T-helper 17 cell (primary cell): ENCODE measurements at places on chromosomes 5 and 9.
A peak's percentile ranks its signal among the peaks of the same experiment; 100 is the strongest.

GRCh38 chr5:27396998-27397397 lies 358.6 kb upstream of the CDH9 start:
- DNase-seq, result no peak
- H3K36me3 ChIP-seq, result no peaks in the 10 kb centered on the region
- H3K4me1 ChIP-seq, result no peaks in the 10 kb centered on the region
- H3K27ac ChIP-seq, result no peak overlapping the region
- H3K4me3 ChIP-seq, result no peak overlapping the region
- H3K27me3 ChIP-seq, result no peaks in the 10 kb centered on the region

GRCh38 chr5:119315516-119315949 lies 40.3 kb upstream of the TNFAIP8 start:
- no peak for DNase-seq
- peaks cover 72% of the 10 kb centered on the region for H3K4me1 ChIP-seq
- H3K36me3 ChIP-seq, result peaks cover 2% of the 10 kb centered on the region
- H3K27me3 ChIP-seq, result no peaks in the 10 kb centered on the region
- H3K27ac ChIP-seq, result peak overlapping the region; percentile 93

- no peak overlapping the region for H3K4me3 ChIP-seq
- peaks cover 41% of the 10 kb centered on the region for H3K27me3 ChIP-seq
- no peak for DNase-seq
- H3K36me3 ChIP-seq, result peaks cover 2% of the 10 kb centered on the region
- H3K4me1 ChIP-seq, result no peaks in the 10 kb centered on the region
These were observed 223.8 kb downstream of the SEC61B start for GRCh38 chr9:99445920-99446319.

- peaks cover 68% of the 10 kb centered on the region for H3K4me1 ChIP-seq
- H3K4me3 ChIP-seq, result peak overlapping the region; percentile 45
- H3K27me3 ChIP-seq, result no peaks in the 10 kb centered on the region
- peaks cover 2% of the 10 kb centered on the region for H3K36me3 ChIP-seq
These were observed 45.3 kb downstream of the STK10 start for GRCh38 chr5:172142709-172143215.

DNA sequence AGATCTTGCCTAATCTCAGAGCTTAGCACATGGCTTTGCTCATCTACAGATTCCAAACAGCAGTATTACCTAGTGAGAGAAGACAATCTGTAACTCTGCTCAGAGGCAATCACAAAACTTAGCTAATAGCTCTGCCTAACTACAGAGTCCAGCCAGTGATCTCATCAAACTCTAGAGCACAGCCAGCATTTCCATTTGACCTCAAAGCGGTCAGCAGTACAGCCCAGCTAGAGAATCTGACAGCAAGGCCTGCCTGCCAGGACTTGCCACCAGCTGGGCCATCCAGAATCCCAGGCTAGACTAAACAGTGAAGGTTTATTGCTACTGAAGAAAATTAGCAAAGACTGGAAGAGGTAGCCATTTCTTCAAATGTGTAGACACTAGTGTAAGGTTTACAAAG lies 217.9 kb upstream of the VLDLR start:
- no peak overlapping the region for H3K4me3 ChIP-seq
- DNase-seq, result no peak
- H3K4me1 ChIP-seq, result no peaks in the 10 kb centered on the region
- no peaks in the 10 kb centered on the region for H3K36me3 ChIP-seq

DNA sequence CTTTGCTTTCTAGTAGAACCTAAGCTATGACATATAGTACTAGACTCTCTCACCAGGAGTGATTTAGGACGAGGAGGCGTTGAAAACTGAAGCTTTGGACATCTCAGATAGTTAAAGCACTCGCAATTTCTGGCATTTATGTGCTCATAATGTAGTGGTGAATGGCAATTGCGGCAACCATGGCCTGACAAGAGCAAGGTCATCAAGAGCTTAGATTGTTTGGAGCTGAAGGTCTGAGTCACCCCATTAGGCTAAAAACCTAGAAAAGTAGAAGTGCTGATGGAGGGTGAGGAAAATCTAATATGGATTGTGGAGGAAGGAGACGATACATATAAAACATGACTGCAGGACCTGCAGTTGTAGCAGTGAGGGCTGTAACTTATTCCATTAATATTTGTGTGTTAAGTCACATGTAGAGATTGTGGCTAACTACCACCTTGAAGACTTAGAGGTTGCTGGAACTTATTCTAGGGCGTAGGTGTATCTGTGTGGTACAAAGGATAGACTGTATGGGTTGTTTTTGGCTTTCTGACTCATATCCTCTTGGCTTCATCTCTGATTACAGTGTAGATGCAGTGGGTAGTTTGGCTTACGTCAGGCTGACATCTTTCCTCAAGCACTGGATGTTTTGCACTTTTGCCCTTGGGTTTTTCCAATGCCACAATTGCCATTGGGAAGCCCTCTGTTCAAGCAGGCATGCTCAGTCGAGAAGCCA lies 138.9 kb upstream of the CDKN2B start:
- no peak overlapping the region for H3K4me3 ChIP-seq
- no peak for DNase-seq
- peaks cover 16% of the 10 kb centered on the region for H3K4me1 ChIP-seq
- peaks cover 5% of the 10 kb centered on the region for H3K27me3 ChIP-seq
- H3K36me3 ChIP-seq, result no peaks in the 10 kb centered on the region
- H3K27ac ChIP-seq, result peak overlapping the region; percentile 22

DNA sequence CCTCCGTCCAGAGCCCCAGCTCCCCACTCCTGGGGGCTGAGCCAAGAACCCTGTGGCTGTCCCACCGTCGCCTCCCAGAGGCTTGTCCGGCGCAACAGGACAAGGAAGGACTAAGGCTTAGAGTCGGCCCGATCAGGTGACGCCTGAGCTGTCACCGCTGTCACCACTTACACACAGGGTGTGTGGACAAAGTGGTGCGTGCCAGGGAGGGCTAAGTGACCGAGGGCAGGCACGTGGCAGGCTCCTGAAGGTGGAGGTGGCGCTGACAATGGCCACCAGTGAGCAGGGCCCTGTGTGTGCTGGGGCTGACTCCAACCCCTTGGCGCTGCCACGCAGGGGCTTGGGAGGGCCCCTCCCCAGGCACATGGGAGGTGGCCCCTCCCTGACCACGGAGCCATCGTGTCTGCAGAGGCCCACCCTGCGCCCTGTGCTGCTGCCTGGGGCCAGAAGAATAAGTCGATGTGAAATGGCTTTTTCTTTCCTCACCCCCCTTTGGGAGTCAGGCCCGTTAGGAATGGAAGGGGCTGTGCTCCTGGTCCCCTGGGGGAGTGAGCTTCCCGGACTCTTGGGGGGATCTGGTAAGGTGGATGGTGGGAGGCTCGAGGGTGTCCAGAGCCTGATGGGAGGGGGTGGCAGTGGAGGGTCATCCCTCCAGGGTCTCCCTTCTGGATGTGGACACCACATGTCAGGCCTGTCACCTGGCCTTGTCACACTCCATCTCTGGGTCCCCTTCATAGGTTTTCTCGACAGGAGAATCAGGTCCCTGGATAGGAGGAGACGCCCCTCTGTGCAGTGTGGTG lies 2.6 kb upstream of the GPSM1 start:
- peaks cover 2% of the 10 kb centered on the region for H3K4me1 ChIP-seq
- no peaks in the 10 kb centered on the region for H3K36me3 ChIP-seq
- no peak for DNase-seq
- H3K27ac ChIP-seq, result no peak overlapping the region

- no peaks in the 10 kb centered on the region for H3K36me3 ChIP-seq
- H3K27me3 ChIP-seq, result peaks cover 42% of the 10 kb centered on the region
- H3K27ac ChIP-seq, result no peak overlapping the region
- no peak for DNase-seq
These were observed 184.9 kb upstream of the IL12B start for GRCh38 chr5:159515197-159515596.

DNA sequence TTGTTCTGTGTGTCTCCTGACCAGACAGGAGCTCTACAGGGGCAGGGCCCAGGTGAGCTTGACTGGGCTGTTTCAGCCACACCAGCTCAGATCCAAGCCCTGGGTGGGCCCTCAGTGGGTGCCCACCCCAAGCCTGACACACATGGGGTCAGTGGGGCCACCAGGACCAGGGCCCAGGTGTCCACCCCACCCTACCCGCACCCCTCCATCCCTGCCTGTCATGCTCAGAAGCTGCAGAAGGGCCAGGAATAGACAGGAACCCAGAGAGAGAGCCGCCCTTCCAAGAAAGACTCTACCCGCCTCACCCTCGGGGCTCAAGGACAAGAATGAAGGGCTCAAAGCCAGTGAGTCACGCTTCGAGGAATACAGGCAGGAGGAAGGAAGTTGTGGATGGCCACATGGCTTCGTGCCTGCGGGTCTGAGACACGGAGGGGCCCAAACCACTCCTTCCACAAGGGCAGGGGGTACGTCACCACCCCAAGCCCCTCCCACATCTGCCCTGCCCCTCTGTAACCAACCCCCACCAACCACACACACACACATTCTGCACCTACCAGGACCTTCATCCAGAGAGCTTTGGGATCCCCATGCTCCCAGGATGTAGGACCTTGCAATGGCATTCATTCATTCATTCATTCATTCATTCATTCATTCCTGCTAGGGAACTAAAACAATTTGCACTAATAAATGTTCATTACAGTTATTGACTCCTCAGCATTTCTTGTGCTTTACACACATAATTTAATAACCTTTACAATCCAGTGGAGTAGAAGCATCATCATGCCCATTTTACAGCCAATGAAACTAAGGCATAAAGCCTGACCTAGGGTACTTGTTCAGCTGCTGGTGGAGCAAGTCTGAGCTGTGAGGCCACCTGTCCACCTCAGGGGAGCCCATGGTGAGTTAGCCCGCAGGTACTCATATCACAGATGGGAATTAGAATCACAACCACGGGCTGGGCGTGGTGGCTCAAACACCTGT lies 55.9 kb upstream of the STXBP1 start:
- peaks cover 48% of the 10 kb centered on the region for H3K4me1 ChIP-seq
- peak; percentile 43 for DNase-seq
- H3K36me3 ChIP-seq, result no peaks in the 10 kb centered on the region
- H3K27me3 ChIP-seq, result no peaks in the 10 kb centered on the region

- H3K27ac ChIP-seq, result peak overlapping the region; percentile 63
- H3K4me3 ChIP-seq, result no peak overlapping the region
- H3K4me1 ChIP-seq, result peaks cover 26% of the 10 kb centered on the region
- H3K27me3 ChIP-seq, result no peaks in the 10 kb centered on the region
- no peaks in the 10 kb centered on the region for H3K36me3 ChIP-seq
These were observed 281.0 kb downstream of the EFNA5 start for GRCh38 chr5:107389775-107390148.

GRCh38 chr5:122759241-122760070 lies 15.4 kb upstream of the SNX2 start:
- DNase-seq, result no peak
- H3K4me3 ChIP-seq, result no peak overlapping the region
- H3K27ac ChIP-seq, result no peak overlapping the region
- peaks cover 2% of the 10 kb centered on the region for H3K4me1 ChIP-seq
- no peaks in the 10 kb centered on the region for H3K36me3 ChIP-seq
- peaks cover 8% of the 10 kb centered on the region for H3K27me3 ChIP-seq

DNA sequence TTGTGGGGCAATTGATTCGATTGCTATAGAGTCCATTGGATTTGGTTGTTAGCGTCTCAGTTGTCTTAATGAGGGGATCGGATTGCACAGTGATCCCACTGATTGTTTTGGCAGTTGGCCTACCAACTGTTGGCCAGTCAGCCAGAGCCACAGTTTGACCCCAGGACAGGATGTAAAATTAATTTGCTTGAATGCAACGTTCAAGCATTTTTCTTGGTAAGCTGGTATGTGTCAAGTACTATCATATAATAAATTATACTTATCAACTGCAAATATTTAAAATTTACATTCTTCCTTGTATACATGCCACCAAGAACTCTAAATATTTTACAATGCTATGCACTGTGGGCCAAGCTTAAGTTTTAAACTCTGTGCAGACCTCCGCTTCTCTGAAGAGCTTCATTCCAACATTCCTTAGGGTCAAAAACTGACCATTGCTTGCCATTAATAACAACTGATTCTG lies 80.4 kb upstream of the OSMR start:
- H3K36me3 ChIP-seq, result peaks cover 2% of the 10 kb centered on the region
- no peak overlapping the region for H3K27ac ChIP-seq
- no peaks in the 10 kb centered on the region for H3K4me1 ChIP-seq
- no peak overlapping the region for H3K4me3 ChIP-seq
- H3K27me3 ChIP-seq, result peaks cover 12% of the 10 kb centered on the region
- DNase-seq, result no peak

GRCh38 chr9:211036-211435 lies 3.6 kb upstream of the DOCK8 start:
- no peak overlapping the region for H3K27ac ChIP-seq
- no peaks in the 10 kb centered on the region for H3K27me3 ChIP-seq
- DNase-seq, result no peak
- no peaks in the 10 kb centered on the region for H3K36me3 ChIP-seq
- H3K4me3 ChIP-seq, result no peak overlapping the region

DNA sequence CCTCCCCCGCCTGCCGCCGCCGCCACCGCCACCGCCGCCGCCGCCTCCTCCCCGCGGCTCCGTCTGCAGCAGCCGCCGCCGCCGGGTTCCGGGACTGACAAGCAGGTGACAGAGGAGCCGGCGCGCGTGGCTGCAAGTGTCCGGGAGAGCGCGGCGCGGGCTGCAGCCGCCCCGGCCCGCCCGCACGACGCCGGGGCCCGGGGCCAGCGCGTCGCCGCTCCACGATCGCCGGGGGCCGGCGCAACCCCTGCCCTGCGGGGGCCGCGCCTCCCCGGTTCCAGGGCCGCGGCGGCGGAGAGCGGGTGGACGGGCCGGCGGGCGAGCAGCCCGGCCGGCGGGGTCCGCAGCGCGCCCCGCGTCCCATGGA lies 343 bp downstream of the LMX1B start:
- H3K27ac ChIP-seq, result no peak overlapping the region
- H3K36me3 ChIP-seq, result peaks cover 3% of the 10 kb centered on the region

DNA sequence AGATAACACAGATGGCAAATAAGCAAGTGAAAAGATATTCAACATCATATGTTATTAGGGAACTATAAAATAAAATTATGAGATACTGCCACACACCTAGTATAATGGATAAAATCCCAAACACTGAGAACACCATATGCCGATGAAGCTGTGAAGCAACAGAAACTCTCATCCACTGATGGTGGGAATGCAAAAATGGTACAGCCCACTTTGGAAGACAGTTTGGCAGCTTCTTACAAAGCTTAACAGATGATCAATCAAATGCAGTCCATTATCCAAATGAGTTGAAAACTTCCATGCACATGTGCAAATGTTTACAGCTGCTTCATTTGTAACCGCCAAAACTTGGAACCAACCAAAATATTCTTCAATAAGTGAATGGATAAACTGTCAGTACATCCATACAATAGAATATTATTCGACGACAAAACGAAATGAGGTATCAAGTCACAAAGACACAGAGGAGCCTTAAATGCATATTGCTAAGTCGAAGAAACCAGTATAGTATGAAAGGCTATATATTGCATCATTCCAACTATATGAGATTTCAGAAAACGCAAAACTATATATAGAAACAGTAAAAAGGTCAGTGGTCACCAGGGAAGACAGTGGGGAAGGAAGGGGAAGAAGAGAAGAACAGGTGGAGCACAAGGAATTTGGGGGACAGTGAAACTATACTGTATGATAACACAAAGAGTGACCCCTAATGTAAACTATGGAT lies 14.9 kb downstream of the PFDN1 start:
- no peak overlapping the region for H3K4me3 ChIP-seq
- no peaks in the 10 kb centered on the region for H3K27me3 ChIP-seq
